ENCODE measurements at places on chromosomes 11 and 22.

DNA sequence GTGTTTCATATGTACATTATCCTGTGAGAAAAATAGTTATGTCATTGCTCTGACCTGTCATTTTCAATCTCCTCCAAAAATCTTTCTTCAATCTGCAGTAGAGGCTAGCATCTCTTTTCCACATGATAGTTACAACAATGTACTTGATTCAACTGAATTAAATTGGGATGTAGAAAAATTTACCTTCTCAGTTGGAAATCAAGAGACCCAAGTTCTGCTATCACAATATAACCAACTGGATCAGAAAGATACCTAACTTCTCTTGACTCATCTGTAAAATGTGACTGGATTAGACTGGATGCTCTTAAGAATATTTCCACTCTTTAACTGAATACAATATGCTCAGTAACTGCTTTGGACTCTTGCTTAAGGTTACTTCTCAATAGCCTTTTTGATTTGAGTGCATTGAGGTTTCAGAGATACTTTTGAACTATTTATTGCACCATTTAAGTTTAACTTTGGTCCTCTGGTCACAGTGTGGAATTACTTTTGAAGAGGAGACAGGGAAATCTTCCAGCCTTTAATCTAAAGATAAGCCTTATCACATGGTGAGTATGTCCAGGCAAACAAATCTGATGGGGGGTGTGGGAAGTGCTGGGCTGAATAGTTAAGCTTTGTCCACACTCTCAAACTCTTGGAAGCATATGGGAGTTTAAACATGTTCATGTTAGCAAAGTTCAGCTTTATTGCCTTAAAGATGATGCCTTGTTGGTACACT lies 82.3 kb downstream of the YAP1 start:
- no peak for ATAC-seq

GRCh38 chr11:14420223-14420622 lies 61.2 kb upstream of the RRAS2 start:
- no peak for ATAC-seq

DNA sequence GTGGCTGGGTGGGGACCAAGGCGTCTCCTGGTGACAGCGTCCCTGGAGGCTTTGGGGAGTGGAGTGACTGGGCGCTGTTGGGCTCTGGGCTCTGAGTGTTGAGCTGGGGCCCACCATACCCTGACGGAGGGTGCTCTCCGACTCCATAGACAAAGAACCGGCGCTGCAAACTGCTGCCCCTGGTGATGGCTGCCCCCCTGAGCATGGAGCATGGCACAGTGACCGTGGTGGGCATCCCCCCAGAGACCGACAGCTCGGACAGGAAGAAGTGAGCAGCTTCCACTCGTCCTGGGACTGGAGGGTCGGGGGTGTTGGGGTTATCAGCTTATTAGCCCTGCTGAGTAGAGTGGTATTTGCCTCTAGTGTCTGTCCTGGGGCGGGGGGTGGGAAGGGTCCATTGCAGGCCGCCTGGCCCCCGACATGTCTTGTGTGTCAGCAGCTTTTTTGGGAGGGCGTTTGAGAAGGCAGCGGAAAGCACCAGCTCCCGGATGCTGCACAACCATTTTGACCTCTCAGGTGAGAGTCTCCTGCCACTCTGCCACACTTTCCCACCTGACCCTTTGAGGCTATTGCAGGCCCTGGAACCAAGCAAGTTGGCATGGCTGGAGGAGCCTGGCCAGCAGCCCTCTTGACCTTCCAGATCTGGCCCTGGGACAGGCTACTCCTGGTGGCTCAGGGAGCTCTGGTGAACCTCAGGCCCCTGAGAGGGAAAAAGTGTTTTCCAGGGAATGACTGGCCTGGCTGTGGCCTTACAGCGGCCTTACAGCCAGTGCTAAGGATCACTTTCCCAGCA lies 7.6 kb downstream of the CLDN5 start:
- ATAC-seq, result no peak

- ATAC-seq, result no peak
Observed at GRCh38 chr11:71086687-71087258, 165.6 kb downstream of the SHANK2 start.

- no peak for ATAC-seq
Observed at GRCh38 chr22:42811459-42811858, 45.6 kb downstream of the ARFGAP3 start.

- ATAC-seq, result no peak
Observed at GRCh38 chr11:74470526-74470925, 3.2 kb upstream of the KCNE3 start.

DNA sequence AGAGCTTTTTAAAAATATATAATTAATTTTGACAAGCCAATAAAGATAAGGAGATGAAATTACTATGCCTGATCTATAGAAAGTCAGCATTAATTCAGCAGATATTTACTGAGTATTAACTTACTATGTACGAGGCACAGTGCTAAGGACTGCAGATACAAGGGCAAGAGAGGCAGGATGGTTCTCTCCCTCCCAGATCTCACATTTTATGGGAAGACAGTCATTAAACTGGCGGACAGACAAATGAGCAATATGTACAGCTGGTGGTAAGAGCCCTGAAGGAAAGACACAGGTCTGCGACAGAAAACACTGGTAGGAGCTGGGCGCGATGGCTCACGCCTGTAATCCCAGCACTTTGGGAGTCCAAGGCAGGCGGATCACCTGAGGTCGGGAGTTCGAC lies 36.8 kb downstream of the MCHR1 start:
- ATAC-seq, result no peak
